ENCODE measurements at places on chromosomes 6 and 20.
A peak's percentile ranks its signal among the peaks of the same experiment; 100 is the strongest.

DNA sequence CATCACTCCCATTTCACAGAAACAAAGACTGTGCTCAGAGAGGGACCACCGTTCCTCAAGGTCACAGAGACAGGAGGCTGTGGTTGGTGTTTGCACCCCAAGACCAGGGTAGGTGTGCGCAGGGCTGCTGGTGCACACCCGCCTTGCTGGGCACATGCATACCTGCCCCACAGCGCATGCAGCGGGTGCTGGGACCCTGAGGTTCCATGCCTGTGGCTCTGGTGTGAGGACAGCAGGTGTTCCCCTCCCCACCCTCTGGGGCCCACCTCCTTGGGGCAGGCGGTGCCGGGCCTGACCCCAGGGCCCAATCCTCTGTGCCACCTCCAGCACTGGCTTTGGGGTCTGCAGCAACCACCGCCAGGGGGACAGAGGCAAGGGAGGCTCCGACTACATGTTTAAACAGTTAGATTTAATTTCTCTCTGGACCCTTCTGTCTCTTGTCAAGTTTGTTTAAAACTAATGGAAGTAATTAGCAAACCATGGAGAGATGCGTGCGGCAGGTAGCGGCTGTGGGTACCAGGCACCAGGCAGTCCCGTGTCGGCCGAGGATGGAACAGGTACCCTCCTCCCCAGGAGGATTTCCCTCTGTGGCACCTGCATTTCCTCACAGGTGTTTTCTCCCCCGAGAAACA, 327.8 kb downstream of the TAF4 start:
- DNase-seq, result no peak

DNA sequence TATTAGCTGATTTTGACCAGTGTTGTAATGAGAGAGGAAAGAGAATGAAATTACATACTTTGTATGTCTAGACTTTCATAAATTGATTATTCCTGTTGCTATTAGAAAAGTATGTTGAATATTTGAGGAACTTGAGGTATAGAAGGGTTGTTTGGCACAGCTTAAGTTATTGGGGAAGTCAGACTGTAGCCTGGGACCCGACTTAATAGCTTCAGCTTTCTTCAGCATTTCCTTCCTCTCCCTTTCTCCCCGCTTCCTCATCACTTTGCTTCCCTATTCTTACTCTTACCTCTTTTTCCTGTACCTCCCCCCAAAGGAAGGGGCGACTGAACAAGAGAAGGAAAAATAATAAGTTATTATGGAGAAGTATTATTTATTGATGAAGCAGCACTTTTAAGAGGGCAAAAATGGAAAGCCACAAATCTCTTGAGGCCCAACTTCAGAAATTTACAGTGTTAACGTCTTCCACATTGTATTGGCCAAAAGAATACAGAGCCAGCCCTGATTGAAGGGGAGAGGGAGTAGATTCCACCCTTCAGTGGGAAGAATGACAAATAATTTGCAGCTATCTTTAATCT, 7.4 kb downstream of the SENP6 start:
- DNase-seq, result no peak

DNA sequence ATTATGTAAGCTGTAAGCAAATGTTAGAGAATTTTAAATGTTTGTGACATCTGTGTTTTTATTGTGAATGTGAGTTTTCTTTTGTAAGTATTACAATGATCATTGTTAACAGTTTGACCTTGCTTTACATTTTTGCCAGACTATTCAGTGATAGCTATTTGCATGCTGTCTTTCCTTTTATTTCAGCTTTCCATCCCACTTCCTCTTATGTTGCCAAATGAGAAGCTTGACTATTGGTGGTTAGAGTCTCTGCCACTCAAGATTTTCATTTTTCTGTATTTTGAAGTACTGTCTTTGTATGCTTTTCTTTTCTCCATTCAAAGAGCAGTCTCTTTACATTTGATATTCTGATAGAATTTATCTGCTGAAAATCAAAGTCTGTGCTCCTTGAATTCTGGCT, 104.1 kb downstream of the PRIM2 start:
- DNase-seq, result no peak

DNA sequence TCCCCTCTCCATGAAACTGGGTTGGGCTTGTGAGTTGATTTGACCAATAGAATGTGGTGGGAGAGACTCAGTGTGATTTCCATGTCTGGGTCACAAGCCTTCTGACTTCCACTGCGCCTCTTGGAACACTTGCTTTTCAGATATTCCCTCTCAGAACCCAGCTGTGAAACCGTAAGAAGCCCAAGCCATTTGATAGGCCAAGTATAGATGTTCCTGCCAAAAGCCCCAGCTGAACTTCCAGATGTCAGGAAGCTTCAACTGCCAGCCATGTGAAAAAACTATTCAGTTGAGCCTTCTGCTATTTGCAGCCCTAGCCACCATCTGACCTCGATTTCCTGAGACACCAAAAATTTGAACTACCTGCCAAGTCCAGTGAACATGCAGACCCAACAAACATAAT, 387.8 kb upstream of the GJE1 start:
- peak; percentile 84 for DNase-seq

DNA sequence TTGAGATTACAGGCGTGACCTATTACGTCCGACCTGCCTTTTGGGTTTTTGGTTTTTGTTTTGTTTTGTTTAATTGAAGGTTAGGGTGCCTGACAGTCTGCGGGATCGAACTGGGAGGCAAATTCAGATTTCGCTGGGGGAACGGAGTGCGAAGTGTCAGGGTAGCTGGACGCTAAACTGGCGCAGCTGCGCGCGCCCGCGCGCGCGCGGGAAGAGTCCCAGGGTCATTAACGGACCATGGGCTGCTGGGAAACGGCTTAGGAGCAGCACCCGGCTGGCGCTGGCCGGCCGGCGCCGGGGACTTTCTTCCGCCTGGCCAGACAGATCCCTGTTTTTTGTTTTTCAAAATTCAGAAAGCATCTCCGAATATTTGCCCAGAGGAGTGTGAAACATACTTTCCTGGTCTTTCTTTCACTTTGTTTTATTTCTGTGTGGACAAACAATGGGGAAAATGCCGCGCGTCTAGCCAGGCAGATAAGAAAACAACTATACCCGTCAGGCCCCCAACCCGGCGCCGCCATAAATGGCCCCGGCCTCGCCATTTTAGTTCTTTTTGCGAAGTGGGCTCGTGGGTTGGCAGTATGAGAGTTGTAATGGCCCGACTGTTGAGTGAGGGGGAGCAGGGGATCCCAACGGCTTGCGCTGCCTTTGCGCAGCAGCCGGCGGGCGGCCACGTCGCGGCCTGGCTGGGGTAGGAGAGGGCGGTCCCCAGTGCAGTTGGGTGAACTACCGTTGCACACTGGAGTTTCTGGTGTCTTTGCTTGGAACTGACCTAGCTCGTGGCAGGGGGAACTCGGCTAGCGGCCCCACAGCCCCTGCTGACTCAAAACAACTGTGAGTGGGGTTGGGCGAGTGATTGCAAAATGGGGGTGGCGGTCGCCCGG, 7.1 kb downstream of the HSPA1B start:
- peak; percentile 94 for DNase-seq

DNA sequence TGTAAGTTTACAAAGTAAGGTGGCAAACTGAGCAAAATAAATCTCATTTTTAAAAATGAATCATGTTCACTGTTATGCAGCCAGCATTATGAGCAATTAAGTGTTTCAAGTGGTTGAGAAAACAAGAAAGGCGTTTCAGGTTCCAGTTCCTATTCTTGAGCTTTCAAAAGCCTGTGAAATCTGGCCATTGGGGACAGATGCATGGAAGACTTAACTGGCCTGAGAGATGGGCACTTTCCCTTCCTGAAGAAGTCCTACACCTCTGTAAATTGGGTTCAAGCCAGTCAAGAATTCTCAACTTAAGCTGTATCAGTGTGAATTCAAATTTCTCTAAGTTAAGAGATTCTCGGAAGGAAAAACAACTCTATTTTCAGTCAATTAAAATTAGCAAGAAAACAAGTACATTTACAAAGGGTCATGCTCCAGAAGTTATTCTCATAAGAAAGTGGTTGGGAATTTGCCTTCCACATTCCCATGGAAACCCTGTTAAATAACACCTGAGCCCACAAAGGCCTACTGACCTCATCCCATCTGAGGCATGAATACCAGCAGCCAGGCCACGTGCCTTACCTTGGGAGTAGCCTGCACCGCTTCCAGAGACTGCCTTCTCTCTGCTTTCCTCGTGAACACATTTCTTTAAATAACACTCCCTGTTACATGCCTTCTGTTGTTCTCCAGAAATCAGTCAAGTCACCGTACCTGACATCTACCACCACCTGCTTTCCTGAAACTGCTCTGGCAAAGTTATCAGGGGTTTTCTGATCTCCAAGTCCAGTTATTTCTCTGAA, 19.4 kb downstream of the MAP3K5 start:
- no peak for DNase-seq

GRCh38 chr6:125910527-125910926, 46.0 kb upstream of the HINT3 start:
- no peak for DNase-seq

DNA sequence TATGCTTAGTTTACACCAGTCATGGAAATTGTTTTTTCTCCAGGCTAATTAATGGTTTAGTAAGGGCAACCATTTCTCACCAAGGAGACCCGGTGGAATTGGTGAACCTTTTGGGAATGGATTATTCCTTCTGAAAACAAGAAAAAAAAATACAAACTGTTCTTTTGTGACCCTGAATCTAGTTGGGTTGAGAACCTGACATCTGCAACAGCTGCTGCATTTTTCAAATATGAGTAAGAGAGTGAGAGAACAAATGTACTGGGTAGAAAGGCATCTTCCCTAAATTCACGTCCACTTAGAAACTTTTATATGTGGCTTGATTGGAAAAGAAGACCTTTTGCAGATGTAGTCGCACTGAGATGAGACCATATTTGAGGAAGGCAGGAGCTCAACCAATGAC, 553.4 kb upstream of the EPHA7 start:
- DNase-seq, result no peak

DNA sequence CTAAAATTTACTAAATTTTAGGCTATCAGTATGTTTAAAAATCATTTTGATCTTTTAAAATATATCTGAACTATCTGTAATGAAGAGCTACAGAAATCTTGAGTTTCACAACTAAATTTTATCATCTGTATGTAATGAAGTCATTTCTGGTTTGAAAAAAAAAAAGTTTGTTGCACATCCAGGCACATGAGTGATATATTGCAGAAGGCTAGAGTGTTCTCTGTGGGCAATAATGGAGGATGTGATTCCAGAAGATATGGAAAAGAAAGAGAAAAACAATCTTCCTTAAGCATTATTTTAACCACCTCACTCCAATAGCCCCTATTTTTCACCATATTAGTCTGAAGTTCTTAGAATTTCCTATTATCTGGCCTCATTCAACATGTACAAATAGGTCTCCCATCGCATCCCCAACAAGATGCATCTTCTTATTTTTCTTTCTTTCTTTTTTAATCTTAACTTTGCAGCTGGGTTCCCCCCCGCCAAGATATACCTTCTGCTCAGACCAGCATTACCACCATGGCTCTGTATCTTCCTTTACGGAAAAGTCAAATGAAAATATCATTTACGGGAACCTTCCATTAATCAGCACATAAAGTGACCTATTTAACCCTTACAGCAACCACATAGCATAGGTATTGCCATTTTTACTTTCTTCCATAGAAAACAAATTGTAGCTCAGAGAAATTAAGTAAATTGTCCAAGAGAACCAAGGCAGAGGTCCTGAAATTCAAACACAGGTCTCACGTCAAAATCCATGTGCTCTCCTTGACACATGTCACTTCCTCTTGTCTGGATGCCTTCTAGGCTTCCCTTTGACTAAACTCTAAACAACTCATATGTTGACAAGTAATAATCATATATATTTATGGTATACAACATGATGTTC, 116.9 kb downstream of the KIF13A start:
- DNase-seq, result no peak

DNA sequence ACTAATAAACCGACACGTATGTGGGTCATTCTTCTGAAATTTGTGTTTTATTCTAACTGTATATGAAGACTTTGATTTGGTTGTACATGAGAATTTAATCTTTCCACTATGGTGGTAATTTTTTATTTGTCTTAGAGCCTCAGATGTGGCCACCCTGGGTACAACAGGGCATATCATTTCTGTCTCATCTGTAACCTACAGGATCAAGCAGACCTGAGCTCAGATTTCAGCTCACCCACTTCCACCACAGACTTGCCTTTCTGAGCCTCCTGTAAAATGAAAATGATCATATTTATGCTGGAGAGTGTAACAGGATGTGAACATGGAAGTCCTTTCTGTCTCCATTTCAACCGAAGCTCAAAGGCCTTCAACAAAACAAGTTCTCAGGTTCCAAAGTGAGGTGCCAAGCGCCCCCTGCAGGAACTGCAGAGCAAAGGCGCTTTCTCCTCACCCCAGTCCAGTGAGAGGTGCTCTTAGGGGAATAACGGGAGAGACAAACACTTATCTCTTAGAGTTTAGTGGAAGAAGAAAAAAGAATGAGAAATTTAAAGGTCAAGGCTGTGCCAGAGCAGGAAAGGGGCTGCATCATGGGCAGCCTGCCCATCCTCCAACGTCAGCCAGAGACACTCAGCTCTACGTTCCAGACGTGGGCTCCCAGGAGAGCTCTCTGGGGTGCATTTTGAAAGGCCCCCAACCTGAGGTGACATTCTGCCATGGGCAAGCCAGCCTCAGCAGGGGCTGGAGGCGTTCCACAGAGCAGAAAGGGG, 23.0 kb upstream of the CD24 start:
- peak; percentile 42 for DNase-seq

DNA sequence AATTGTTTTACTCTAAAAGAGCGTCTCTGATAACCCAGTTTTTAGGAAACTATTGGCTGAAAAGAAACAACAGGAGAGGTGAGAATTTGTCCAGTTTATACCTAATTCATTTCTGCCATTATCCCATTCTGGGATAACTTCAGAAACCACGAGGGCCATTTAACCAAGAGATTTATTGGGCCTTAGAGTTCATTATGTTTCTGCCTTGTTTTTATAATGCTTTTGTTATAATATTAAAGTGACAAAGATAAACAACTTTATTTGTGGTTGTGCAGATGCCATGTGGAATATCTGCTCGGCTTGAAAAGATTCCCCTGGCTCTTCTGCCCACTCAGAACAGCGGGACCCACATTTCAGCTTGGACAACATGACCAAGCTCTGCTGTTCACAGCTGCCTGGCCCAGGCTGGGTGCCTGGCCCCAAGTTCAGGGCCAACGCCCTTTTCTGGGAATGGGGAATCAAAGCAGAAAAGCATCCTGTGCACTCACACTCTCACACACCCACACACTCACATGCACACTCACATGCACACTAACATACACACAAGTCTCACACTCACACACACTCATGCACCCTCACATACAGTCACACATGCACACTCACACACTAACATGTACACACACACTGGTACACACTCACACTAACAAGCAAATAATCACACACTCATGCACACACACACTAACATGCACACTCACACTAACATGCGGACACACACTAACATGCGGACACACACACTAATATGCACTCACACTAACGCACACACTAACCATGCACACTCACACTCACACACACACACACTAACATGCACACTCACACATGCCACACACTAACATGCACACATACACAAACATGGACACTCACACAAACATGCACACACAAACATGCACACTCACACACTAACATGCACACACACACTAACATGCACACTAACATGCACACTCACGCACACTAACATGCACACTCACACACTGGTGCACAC, 86.7 kb upstream of the NEDD9 start:
- peak; percentile 45 for DNase-seq

GRCh38 chr6:144488590-144488989, 203.5 kb downstream of the UTRN start:
- DNase-seq, result no peak

Measured in right hindlimb (tissue), 1 donor.